ENCODE measurements at places on chromosomes 2 and 18.

GRCh38 chr2:601387-601698 is 75.9 kb downstream of the TMEM18 start:
- DNase-seq = no peak

GRCh38 chr2:30253873-30254684 is 22.7 kb downstream of the LBH start:
- no peak for DNase-seq

DNA sequence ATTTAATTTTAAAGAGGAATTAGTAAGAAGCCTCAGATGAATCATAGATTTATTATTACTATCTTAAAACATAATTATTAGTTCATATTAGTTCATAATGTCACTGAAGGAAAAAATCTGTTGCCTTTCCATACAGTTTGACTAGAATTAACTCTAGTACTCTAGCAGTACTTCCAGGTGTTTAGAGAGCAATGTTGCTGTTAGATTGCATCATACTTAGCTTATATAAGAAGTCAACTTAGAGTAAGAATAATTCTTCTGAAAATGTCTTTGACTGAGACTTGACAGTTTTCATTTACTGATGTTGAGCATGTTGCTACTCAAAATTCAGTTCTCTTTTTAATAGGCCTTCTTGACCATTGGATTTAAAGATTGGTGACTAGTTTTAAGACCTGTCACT is 4.7 kb downstream of the RAB3GAP1 start:
- DNase-seq = no peak

- peak; percentile 60 for DNase-seq
Observed at GRCh38 chr2:94874277-94874997, 3.2 kb downstream of the TEKT4 start.

DNA sequence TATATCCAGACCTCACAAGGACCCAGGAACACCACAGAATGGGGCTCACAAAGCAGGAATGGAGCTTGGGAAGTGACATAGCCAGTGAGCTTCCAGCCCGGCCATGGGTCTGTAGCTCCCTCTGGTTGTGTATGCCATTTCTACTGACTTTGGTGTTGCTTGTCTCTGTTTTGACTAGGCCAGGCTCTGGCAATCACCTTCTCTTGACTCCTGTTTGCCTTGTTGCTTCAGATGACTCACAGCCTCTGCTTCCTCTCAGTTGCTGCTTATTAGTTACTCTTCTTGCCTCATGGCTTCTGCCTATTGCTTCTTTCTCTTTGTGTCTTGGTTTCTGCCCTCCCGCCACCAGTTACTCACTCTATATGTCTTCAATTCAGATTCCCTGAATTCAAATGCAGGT is 15.8 kb upstream of the IER3IP1 start:
- DNase-seq = no peak

DNA sequence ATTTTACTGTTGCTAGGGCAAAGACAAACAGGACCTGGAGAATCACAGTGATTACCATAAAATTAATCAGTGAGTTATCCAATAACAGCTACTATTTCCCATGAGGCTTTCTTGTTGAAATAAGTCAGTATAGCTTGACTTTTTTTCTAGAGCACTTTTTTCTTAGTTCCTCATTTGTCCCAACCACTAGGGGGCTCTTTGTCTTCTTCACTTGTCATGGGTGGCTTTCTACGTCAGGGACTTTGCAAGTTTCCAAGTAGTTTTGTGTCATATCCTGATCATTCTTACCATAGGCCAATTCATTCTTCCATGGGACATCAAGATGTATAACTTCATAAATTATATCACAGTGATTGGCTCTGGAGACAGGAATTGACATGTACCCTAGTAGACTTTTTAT is 1019.6 kb upstream of the PIK3C3 start:
- DNase-seq = no peak

DNA sequence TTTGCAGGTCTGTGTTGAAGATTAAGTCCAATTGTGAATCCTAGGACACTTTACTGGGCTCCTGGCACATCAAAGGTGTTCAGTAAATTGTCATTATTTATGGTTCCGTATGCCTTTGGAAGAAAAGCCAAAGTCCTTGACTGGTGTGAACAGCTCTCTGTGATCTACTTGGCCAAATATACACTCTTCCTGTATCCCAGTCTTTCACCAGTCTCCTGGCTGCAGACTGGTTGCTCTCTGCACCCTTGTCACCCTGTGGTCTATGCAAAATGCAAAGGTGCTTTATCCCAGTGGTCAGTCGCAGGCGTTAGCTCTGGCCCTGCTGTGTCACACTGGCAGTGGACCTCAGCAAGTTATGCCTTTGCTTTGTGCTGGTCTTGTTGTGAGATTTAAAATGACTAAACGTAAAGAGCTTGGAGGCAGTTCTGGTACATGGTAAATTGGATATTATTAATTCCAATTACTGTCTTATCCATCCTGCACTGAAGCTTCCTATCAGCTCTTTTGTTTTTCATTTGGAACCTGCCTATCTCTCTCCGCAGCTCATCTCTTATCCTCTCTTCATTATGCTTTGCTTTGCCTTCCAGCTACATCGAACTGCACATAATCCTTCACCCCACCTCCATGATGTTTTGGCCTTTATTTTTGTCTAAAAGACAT is 83.1 kb downstream of the MYO1B start:
- DNase-seq = no peak

DNA sequence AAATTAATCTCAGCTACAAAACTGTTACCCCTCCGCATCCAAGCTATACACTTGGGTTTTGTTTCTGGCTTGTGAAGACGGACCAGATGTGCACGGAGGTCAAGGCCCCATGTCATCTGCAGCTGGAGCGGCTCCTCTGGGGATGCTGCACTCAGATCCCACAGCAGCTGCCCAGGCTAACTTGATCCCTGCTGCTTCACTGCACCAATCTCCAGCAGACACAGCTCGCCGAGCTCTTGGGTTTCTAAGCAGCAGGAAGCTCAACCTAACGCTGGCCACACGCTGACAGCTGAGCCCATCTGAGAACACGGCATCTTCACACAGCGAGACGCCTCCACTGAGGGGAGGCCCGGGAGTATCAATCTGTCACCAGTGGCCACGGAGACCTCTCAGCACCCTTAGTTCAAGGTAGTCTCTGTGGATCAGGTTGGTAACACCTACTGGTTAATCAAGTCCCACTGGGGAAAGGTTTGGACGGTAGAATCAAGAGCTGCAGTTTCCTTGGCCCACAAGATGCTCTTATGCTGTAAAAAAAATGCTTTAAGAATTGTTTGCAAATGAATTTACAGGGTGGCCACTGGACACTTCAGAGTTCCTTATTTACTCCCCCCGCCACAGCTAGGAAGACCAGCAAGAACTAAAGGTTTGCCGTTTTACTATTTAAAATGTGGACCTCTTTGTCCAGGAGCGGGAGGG is 67.5 kb downstream of the EMILIN2 start:
- DNase-seq = no peak

GRCh38 chr2:138492160-138492559 is 9.4 kb upstream of the SPOPL start:
- DNase-seq = no peak

GRCh38 chr2:142841788-142842187 is 35.7 kb upstream of the KYNU start:
- no peak for DNase-seq

GRCh38 chr2:224687156-224687555 is 29.0 kb downstream of the CCDC195 start:
- DNase-seq = no peak

DNA sequence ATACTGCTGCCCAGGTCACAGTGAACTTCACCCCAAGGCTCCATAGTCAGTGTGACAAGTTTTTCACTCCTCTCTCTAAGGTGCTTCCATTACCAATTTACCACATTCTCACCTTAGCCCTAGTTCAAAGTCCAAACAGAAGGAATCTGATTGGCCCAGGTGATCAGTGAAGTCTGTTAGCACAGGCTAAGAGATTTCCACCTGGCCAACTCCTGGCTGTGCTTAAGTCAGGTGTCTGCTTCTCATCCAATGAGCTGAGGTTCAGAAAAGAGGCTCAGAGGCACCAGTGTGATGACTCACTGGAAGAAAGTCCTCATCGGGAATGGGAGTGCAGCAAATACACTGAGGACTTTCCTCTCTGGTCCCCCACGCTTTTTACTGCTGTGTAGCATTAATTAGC is 164.4 kb upstream of the MGAT5 start:
- DNase-seq = no peak

- no peak for DNase-seq
Observed at GRCh38 chr18:9714266-9715087, 6.4 kb downstream of the RAB31 start.

GRCh38 chr2:232094883-232095282 is 133.4 kb downstream of the DIS3L2 start:
- no peak for DNase-seq

DNA sequence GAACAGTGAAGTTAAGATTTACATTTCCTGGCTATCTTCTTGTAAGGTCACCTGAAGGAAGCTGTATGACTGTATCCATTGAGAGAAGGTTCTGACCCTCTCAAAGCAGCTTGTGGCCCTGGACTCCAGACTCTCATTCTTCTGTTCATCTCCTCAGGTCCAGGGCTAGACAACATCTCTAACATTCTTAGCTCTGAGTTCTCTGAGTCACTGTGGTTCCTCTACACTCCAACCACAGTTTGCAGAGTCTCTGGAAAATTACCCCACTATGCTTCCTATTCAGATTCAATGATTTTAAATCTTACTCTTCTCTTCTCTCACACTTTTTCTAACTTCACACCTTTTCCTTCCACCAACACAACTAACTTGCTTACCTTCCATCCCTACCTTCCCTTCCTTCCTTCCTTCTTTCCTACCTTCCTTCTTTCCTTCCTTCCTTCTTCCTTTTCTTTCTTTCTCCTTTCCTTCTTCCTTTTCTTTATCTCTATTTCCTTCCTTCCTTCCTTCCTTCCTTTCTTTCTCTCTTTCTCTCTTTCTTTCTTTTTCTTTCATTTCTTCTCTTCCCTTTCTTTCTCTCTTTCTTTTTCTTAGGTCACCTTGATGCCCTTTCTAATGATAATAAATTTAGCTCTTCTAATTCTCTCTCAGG is 824.3 kb upstream of the ZEB2 start:
- DNase-seq = no peak

- no peak for DNase-seq
Observed at GRCh38 chr2:36741188-36741837, 44.8 kb downstream of the VIT start.

DNA sequence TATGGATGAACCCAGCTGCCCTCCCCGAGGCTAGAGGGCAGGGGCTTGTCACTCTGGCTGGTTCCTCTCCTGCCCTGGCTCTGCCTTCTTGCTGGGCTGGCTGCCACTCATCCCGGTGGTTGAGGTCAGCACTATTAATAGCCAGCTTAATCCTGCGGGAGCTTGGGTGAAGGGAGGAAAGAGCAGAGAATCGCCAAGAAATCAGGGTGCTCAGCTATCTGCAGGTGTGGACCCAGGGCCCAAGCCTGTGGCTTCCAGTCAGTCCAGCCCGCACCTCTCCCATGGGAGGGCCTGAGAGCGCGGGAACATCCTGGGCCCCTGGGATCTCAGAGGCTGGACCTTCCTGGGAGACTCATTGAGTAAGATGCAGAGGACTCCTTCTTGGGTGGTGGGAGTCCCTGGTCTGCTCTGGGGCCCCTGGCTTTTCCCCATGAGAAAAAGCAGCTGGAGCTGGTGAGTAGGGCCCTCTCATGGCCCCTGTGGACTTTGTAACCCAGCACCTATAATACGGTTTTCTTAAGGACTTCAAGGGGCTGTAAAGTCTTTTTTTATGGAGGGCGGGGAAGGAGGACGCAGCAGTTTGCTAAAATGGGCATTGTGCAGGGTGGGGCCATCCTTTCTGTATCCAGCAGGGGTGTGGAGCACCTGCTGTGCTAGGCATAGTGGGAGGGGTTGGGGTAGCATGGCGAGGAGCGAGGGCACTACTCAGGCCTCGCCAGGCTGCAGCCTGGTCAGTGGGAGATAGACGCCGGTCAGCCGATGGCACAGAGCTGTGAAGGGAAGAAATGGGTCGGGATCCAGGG is 27.4 kb upstream of the CNNM3 start:
- DNase-seq = no peak

- no peak for DNase-seq
Observed at GRCh38 chr2:66080127-66080526, 354.8 kb upstream of the MEIS1 start.

Measured in stimulated activated CD4-positive, alpha-beta T cell treated with anti-CD3 and anti-CD28 coated beads, Interleukin-4, amount 100 ng/mL, for 24 hours (primary cell).